ENCODE measurements at places on chromosomes 5 and 9.

GRCh38 chr5:73940026-73940425 is 314.0 kb downstream of the ARHGEF28 start:
- peaks cover 6% of the 10 kb centered on the region for H3K27me3 ChIP-seq
- DNase-seq = no peak
- H3K36me3 ChIP-seq = no peaks in the 10 kb centered on the region
- H3K4me1 ChIP-seq = no peaks in the 10 kb centered on the region
- H3K27ac ChIP-seq = no peak overlapping the region

DNA sequence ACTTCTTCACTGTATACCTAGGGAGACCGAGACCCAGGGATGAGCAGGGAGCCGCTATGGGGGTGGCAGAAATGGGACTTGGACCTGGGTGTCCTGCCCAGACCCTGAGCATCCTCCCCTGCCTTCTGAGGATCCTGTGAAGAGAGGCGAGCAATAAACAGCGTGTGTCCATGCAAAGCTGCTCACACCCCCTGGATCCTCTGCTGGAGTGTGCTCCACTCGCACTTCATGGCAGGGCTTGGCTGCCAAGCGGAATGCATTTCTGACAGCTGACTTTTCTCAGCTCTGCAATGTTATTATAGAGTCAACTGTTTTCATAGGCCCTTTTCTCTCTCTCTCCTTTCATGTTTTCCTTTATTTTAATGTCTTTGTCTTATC is 31.0 kb upstream of the ALDH1B1 start:
- no peaks in the 10 kb centered on the region for H3K4me1 ChIP-seq
- no peaks in the 10 kb centered on the region for H3K36me3 ChIP-seq
- peaks cover 2% of the 10 kb centered on the region for H3K27me3 ChIP-seq
- no peak overlapping the region for H3K27ac ChIP-seq

GRCh38 chr5:1807451-1808185 is 6.4 kb downstream of the NDUFS6 start:
- no peaks in the 10 kb centered on the region for H3K27me3 ChIP-seq
- peaks cover 61% of the 10 kb centered on the region for H3K36me3 ChIP-seq
- H3K4me1 ChIP-seq = peaks cover 31% of the 10 kb centered on the region

- peaks cover under 1% of the 10 kb centered on the region for H3K4me1 ChIP-seq
- H3K4me3 ChIP-seq = no peak overlapping the region
- DNase-seq = no peak
- no peak overlapping the region for H3K27ac ChIP-seq
These were observed 7.1 kb upstream of the RPS23 start for GRCh38 chr5:82285206-82285605.

DNA sequence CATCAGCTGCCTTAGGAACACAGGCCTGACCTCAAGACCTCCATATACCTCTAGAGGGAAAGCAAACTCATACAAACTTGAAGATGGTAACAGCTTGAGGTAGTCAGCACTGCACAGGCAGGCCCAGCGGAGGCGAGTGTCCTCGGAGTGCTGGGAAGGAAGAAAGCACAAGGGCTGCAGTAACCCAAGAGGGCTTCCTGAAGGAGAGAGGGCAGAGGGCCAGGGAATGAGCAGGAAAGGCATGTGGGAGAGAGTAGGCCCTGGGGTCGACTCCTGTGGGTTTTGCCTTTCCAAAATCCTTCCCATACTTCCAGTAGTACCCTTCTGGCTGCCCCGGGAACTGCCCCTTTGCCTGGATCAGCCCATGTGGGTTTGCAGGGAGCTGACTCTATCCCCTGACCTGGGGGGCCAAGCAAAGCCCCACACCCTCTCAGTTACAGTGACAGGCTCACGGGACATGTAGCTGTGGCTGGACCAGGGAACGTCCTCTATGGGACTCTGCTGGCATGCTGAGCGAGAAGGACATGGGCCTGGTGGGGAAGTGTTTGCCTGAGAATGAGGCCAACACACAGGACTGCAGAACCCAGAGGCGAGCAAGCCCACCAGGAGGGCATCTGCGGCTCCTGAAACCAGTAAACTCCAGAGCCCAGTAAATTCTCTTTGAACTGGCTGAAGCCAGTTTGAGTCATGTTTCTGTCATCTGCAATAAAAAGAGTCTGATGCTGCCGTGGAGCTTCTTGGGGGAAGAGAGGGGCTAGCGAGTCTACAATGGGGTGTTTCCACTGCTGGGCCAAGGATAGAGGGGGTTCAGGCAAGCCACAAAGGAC is 64.1 kb downstream of the COL23A1 start:
- no peaks in the 10 kb centered on the region for H3K27me3 ChIP-seq
- no peak overlapping the region for H3K4me3 ChIP-seq
- no peaks in the 10 kb centered on the region for H3K4me1 ChIP-seq
- H3K36me3 ChIP-seq = no peaks in the 10 kb centered on the region
- DNase-seq = no peak

DNA sequence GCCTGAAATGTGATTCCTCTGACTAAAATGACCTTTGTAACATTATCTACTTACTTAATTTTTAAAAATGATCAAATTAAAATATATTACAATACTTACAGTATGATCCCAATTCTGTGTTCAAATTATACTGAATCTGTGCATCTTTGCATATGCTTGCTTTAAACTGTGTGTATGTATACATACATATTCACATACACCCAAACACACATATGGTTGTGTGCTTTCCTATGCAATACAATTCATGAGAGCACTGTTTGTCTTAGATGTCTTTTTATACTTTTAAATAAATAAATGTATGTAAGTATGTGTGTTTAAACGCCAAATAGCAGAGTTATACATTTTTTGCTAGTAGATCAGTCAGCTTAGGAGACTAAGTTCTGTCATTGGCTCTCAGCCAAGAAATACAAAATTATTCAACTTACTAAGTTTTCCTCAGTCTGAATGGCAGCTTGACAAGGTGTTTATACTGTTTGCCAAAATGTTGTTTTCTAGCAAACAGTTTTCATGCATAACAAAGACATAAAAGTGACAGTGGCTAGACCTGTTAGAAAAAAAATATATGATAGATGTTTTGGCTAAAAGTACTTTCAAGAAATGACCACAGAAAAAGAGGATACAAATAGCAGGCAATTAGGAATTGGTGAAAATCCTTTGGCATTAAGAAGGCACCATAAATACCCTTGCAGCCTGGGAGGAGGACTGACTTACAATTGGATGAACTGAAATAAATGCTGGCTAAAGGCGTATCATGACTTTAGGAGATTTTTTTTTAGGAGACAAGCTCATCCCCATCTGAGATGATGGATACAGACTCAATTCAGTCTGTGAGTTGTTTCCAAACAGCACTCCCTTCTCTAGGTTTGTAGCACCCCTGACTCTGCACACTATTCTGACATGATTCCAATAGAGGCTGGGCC is 7.9 kb downstream of the TICAM2 start:
- peaks cover 3% of the 10 kb centered on the region for H3K27me3 ChIP-seq
- peaks cover 9% of the 10 kb centered on the region for H3K4me1 ChIP-seq
- peaks cover 6% of the 10 kb centered on the region for H3K36me3 ChIP-seq
- H3K4me3 ChIP-seq = no peak overlapping the region

DNA sequence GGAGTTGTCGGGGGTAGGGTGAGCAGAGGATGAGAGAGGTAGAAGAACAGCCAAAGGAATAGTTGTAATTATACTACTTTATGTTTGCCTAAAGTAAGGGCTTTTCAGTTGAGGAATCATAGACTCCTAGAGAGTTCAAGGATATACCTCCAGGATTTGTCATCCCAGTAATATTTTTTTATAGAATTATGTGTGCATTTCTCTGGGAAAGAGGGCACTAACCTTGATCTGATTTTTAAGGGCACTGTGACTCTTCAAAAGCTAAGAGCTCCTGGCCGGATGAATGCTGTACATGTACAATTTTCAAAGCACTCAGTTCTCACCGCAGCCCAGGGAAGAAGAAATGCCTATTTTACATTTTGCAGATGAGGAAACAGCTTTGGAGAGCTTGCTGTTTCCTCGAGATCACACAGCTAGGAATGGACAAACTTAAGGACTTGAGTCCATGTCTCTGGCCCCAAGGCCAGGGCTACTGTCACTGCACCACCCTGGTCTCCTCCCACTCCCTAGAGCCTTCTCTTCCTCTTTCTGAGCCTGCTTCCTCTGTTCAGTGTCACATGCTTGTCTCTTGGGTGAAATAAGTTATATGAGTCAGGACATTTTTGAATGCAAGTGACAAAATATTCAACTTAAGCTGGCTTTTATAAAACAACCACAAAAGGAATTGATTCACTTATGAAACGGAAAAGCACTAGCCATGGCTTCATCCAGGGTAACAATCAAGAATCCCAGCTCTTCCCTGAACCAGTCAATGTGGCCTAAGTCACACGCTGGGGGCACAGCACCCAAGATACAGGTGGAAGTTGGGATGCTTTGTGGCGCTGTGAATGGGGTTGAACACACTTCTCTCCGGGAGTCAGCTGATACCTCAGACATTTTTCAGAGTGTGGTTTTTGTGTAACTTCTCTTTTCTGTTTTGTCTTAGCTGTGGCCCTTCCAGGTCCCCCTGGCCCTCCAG is 45.7 kb upstream of the TGFBR1 start:
- H3K4me1 ChIP-seq = peaks cover 72% of the 10 kb centered on the region
- peak overlapping the region; percentile 41 for H3K4me3 ChIP-seq
- H3K27me3 ChIP-seq = no peaks in the 10 kb centered on the region
- DNase-seq = no peak
- H3K36me3 ChIP-seq = peaks cover 19% of the 10 kb centered on the region

DNA sequence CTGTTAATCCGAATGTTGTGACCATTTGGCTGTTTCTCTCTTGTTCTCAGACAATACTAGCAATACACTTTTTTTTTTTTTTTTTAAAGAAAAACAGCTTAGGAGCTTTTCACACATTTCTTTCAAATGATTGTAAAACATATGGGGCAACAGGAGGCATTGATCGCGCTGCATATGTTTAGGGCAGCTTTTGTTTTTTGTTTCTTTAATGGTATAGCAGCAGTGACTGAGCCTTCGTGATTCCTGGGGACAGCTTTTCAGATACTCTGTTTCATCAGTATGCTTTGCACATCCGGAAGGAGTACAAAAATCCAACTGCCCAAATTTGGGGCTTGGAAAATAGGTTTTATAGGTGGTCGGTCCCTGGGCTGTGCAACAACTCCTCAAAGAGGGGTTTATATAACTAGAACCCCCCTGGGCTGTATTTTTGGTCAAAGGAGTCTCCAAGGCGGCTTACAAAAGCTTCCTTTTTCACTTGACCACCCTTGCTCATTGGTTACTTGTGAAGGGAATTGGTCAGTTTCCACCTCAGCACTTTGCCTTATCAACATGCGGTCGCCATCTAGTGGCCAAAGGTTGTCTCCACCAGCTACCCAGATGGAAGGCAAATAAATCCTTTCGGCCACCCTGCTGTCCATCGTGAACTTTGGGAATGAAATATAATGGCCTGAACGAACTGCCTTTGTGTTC is 91.8 kb downstream of the PDE6A start:
- H3K27ac ChIP-seq = no peak overlapping the region
- peak; percentile 14 for DNase-seq
- no peaks in the 10 kb centered on the region for H3K4me1 ChIP-seq

DNA sequence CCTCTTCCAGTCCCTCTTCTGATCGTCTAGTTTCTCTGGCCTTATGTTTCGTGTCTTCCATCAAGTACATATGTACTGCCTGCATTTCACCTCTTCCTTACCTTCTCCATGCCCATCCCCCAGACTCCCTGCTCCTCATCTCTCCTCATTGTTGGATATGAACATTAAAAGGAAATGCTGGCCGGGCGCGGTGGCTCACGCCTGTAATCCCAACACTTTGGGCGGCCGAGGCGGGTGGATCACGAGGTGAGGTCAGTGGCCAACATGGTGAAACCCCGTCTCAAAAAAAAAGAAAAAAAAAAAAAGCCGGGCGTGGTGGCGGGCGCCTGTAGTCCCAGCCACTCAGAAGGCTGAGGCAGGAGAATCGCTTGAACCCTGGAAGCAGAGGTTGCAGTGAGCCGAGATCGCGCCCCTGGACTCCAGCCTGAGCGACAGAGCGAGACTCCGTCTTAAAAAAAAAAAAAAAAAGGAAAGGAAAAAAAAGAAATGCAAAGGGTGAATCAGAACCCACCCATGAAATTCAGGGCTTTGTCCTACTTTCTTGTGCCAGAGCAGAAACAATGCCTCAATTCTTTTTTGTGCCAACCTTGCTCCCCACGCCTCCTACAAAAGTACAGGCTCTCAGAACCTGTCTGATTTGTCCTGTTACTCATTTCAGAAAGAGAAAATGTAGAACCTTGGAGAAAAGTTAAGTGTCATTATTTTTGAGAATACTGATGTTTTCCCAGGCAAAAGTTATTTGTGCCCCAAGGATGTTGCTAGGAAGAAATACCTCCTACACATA is 1.5 kb upstream of the ZFR start:
- peak overlapping the region; percentile 83 for H3K4me3 ChIP-seq
- H3K36me3 ChIP-seq = peaks cover 18% of the 10 kb centered on the region
- H3K27ac ChIP-seq = peak overlapping the region; percentile 52

DNA sequence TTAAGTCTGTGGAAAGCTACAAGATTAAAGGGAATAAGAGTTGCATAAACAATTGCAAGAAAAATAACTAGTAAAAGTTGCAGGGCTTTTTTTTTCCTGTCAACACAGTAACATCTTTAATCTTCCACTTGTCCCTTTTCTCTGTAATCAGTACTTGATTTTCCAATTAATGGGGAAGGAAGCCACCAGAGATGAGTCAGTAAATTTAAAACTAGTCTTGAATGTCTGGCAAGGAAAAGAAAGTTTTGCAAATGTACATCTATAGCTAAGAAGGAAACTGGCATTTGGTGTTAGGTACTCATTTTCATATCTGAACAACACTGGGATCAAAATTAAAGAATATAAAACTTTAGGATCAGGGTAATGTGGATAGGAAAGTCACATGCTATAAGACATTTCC is 17.1 kb downstream of the DAP start:
- H3K27me3 ChIP-seq = no peaks in the 10 kb centered on the region
- peaks cover 6% of the 10 kb centered on the region for H3K4me1 ChIP-seq
- no peak overlapping the region for H3K4me3 ChIP-seq
- peaks cover 54% of the 10 kb centered on the region for H3K36me3 ChIP-seq
- no peak for DNase-seq

DNA sequence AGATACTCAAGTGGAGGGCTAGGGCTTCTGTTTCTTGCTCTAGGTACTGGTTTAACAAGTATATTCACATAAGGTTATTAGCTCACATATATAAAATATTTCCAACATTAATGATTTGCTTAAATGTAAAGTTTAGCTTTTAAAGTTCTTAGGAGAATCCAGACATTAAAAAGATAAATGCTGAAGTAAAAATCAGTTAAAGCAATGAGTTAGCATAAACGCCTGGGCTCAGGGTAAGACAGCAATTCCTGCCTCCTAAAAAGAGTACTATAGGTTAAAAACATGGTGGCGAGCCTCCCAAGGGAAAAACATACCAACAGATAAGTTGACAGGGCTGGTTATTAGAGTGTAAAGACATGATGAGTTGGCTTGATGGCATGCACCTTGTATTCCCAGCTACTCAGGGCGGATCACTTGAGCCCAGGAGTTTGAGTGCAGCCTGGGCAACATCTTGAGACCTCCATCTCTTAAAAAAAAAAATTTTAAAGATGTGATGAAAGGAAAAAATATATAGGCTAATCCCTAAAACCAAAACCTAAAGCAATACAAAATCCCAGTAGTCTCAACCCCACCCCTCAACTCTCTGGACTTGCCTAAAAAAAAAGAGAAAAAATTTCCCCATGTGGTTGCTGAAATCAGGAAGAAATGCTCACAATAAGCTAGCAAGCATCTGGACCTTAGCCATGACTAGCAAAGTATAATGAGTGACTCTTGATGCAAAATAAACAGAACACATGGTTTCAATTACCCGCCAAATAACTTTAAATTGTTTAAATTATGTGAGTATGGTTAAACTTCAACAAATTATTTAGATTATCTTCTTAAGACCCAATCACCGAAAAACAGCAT is 3.6 kb downstream of the GOLPH3 start:
- peaks cover 38% of the 10 kb centered on the region for H3K36me3 ChIP-seq
- no peak for DNase-seq
- peaks cover 34% of the 10 kb centered on the region for H3K4me1 ChIP-seq
- H3K27ac ChIP-seq = peak overlapping the region; percentile 7
- H3K27me3 ChIP-seq = no peaks in the 10 kb centered on the region

Data from activated T-helper 1 cell treated with anti-CD3 and anti-CD28 coated beads, Interleukin-12 subunit alpha, Interleukin-12 subunit beta, Interleukin-2, Interleukin-4 antibody, amounts not matched to agents 30 ng/mL and 10 ng/mL and 1 ng/mL, durations not matched to agents 14 hours and 24 hours and 36 hours (primary cell).